ENCODE measurements at places on chromosomes 2 and 18. TPM values are rescaled to one million over a fixed set of nuclear protein-coding genes. Genes with fewer than 3 reads are reported as not detected.
A peak's percentile ranks its signal among the peaks of the same experiment; 100 is the strongest.

DNA sequence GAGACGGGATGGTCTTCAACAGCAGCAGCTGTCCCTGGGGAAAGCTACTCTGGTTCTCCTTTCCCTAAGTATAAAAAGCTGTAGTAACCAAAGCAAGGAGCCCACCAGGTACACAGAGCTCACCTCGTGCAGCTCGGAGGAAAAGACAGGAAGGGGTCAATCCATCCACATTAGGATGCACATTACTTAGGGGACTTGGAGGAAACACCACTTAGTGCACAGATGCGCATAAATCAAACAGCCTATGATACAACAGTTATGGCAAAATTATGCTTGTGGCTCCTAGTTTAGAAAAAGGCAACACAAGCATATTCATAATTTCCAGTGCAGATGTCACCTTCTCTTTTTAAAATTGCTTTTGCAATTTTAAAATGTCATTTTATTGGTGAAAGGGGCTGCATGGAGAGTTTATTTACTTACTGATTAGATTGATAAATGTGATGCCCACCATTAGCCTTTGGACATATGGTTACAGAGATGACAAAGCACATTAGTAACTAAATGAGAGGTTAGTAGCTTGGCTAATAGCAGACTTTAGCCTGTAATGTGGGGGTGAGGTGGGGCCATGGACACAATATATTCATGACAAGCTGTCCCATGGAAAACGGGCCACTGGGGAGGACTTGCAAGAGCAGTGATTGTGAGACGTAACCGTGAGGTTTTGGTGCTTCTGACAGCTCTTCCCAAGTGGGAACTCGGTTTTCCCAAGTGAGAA lies 199.8 kb downstream of the MYT1L start:
- no peak for DNase-seq

CTNNA2 gene
- total RNA-seq, result not detected

- peak; percentile 12 for DNase-seq
Observed at GRCh38 chr18:55100817-55101457, 141.7 kb upstream of the CCDC68 start.

- peak; percentile 97 for DNase-seq
Observed at GRCh38 chr2:43293744-43294695, 67.6 kb upstream of the ZFP36L2 start.

DNA sequence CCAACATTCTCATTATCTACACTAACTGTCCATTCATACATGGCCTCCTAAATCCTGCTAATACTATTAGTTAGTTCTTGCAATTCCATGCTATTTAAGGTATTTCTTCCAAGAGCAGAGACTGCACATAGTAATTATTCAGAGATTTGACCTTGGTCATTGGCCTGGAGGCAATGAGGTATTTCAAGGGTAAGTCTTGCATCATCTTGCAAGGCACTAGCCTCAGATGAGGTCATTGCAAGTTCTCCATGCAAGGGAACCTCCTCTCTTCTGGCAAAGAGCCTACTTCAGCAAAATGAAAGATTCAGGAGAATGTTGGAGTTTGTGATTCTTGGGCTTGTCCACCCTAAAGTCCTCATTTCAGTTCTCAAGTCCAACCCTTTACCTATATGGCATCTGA lies 48.5 kb upstream of the IKZF2 start:
- no peak for DNase-seq

GRCh38 chr18:11969904-11970835 lies 11.1 kb upstream of the IMPA2 start:
- DNase-seq, result no peak

Measured in HCT116 (cell line).